C1 segment of cervical spinal cord (tissue), 14 donors: ENCODE measurements at places on chromosomes 12 and 14.

GRCh38 chr12:104526320-104526719 is 69.6 kb downstream of the CHST11 start:
- no peak for DNase-seq

GRCh38 chr14:67680941-67681340 is 6.5 kb upstream of the VTI1B start:
- no peak for DNase-seq

DNA sequence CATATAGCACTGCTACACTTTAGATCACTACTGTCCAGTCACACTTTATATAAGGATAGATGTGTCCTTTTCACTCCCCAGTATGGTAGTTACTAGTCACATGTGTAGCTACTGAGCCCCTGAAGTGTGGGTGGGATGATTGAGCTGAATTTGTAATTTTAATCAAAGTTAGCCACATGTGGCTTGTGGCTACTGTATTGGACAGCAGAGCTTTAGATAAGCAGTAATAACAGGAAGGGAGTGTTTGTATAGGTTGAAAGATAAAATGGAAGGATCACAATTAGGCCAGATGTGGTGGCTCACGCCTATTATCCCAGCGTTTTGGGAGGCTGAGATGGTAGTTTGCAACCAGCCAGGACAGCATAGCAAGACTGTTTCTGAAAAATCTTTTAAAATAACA is 23.5 kb downstream of the NAA30 start:
- DNase-seq, result no peak

DNA sequence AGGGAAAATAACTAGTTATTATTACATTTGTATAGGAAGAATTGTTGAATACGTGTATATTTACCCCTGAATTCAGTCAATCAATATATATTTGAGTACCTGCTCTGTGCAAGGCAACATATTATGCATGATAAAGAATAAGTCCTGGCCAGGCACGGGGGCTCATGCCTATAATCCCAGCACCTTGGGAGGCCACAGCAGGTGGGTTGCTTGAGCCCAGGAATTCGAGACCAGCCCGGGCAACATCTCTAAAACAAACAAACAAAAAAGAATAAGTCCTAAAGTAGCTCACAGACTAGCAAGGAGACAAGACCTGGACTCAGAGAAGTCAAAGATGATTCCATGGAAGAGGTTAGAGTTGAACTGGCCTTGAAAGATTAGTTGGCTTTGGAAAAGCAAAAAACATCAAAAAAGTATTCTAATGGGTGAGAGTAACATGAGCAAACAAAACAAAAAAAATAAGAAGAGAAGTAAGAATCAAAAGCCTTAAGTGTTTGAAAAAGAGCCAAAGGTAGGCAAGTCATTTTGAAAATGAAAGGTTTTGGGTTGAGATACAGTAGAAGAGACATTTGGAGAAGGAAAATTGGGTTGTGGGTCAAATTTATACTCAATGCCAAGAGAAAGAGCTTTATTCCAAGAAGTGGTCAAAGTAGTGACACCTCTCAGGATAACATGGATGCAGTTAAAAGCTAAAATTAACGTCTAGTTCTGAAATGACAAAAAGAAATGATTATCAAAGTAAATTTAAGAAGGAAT is 115.2 kb upstream of the BCAT1 start:
- DNase-seq, result no peak

- DNase-seq, result no peak
Measured at GRCh38 chr12:115882936-115883335, 394.6 kb downstream of the MED13L start.
